Spleen (tissue), 13 donors: ENCODE measurements at places on chromosomes 12 and 14. TPM values are rescaled to one million over a fixed set of nuclear protein-coding genes. Genes with fewer than 3 reads are reported as not detected.

Gene RND1
- total RNA-seq = 0.83 TPM

Gene RHEBL1
- 2.4 TPM for total RNA-seq

Gene NEMP1
- total RNA-seq = 13.3 TPM

Gene CLEC1B
- total RNA-seq = 2.2 TPM

Gene GPR84
- total RNA-seq = 12.5 TPM

Gene IKZF4
- 3.1 TPM for total RNA-seq

Gene CLEC2D
- 76.2 TPM for total RNA-seq

DNA sequence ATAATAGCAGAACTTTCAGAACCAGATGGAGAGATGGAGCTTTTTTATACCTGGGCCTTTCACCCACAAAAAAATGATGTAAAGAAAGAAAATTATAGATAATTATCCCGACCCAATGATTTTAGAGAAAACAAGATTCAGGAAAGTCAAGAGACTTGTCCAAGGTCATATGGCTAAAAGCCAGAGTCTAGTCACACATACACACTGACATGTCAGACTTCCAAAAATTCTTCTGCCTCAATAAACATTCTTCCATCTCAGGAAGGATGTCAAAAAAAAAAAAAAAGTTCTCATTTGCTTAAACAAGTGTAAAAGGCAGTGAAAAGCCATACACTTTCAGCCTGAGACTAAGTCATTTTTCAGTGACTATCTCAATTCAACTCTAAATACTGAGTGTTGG lies 116.0 kb downstream of the PRICKLE1 start:
- no peak for DNase-seq

DNA sequence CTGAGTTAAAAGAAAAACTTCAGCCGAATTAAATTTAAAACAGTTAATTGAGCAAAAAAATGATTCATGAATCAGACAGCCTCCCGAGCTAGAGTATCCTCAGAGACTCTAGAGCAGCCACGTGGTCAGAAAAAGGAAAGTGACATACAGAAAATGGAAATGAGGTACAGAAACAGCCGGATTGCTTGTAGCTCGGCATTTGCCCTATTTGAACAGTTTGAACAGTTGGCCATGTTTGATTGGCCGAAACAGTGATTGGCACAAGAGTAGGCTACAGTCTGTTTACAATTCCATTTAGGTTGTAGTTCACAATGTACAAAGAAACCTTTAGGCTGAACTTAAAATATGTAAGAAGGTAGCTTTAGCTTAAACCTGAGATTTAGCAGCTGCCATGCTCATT lies 12.9 kb upstream of the OXA1L start:
- DNase-seq = no peak

DNA sequence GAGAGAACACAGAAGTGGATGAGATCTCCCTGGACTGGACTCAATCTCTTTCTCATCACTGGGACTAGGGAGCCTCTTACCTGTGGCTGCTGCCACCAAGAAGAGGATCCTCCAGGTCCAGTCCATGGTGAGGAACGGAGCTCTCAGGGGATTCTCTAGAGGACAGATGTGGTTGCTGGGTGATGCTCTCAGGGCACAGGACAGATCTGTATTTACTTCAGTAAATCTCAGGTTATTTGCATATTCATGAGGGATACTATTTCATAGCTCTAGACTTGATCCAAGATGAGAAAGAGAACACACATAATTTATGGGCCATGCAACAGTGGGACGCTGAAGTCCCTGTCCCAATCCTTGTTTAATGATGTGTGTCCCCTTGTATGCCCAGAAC lies 460.5 kb downstream of the TMEM121 start:
- no peak for DNase-seq

- no peak for DNase-seq
Measured at GRCh38 chr14:106039400-106039799, 513.0 kb downstream of the TMEM121 start.

DNA sequence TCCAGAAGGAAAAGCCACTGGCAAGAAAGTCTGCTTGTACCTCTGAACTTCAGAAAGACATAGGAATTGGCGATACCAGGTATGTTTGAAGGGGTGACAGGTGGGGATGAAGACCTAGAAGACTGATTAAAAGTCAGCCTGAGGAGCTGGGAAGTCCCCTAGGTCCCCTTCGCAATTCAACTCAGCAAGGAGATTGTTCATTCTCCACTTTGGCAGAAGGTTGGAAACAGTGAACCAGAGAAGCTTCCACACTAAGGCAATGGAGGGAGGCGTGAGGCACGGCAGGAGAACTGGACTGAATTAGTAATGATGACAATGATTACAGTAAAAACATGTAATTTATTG lies 240.3 kb upstream of the TMPO start:
- DNase-seq = no peak

- DNase-seq = peak; percentile 78
Measured at GRCh38 chr12:119730381-119730780, 62.4 kb downstream of the PRKAB1 start.

DNA sequence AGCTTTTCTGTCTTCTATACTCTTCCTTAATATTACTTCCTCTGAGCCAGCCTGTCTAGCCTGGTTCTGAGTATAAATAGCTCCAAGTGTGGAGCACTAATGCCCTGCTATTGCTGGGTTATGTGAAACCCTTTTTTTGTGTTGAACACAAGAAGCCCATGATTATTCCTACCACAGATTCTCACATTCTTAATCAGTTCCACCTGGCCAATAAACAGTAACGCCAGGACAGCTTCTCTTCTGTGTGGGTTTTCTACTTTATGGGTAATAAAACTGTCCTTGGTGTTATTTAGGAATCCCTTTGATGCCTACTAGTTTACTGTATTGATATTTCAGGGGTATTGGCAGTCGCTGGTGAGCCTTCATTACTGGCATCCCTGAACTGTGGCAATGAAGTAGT lies 48.9 kb upstream of the LRIG3 start:
- no peak for DNase-seq

- DNase-seq = no peak
Measured at GRCh38 chr12:132623072-132623869, 4.7 kb downstream of the P2RX2 start.

DNA sequence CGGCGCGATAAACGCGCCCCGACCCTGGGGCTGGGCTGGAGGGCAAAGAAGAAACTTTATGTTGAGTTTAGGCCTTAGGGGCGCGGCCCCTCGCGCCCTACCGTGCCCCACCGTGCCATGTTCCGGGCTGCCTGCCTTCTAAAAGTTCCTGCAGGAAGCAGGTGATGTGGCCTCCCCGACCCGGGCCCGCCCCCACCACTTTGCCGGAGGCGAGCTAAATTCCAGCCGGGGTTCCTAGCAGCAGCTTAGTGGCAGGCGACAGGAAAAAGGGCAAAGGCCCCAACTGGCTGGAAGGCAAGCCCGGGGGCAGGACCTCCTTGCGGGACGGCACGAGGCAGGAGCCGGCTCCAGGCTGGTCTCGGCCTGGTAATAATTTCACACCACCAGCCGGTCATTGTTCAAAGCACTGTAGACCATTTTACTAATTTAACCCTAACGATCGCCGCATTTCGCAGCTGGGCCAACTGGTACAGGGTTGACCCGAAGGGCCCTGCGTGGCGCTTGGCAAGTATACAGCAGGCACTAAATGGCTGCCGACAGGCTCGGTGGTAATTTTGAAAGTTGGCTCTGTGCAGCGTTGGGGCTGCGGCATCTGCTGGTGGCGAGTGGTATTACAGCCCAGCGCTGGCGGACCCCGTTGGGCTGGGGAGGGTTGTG lies 895 bp upstream of the CCDC88C start:
- peak; percentile 94 for DNase-seq

GRCh38 chr12:67161322-67161918 lies 107.7 kb upstream of the CAND1 start:
- no peak for DNase-seq

DNA sequence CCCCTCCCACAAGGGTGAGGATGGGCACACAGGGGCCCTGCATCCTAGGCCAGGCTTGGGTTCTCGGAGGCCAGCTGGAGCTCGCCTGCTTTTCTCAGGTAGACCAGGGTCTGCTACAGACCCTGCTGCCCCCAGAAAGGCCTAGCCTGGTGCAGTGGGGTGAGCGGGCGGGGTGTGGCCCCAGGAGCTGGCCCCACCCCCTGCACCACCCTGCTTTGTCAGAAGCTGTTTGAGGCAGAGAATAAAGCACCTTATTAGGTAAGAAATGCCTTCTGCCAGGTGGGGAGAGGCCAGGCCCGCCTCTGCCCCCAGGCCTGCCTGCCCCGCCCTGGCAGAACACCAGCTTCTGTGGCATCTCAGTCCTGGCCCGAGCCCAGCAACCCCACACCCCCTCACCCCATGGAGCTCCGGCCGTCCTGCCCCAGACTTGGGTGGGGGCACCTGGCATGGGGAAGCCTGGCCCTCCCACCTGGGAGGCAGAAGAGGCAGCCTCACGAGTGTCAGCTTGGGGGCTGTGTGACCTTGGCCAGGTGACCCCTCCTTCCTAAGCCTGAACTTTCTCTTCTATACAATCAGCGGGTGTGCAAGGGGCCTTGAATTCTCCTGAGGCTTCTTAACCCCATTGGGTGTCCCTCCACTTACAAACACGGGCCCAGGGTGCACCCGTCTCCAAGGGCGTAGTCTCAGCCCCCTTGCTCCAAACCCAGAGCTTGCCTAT lies 43.2 kb downstream of the KRT80 start:
- peak; percentile 64 for DNase-seq

DNA sequence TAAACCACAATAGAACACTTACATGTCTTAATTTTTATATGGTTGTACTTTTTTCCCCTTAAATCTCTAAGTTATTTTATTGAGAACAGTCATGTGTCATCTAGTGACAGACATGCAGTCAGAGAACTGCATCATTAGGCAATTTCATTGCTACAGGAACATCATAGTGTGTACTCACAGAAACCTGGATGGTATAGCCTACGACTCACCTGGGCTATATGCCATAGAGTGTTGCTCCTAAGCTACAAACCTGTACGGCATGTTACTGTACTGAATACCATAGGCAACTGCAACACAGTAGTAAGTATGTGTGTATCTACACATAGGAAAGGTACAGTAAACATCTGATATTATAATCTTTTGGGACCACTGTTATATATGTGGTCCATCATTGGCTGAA lies 557.6 kb downstream of the PRKD1 start:
- DNase-seq = no peak
